Trophoblast cell (in vitro differentiated cells and primary cell): ENCODE measurements at places on chromosomes 5 and 9.

- no peak for DNase-seq
Observed at GRCh38 chr9:114722081-114722621, 40.2 kb upstream of the TEX48 start.

GRCh38 chr5:9621379-9621903, 8.7 kb downstream of the TAS2R1 start:
- peak; percentile 35 for DNase-seq

- DNase-seq = peak; percentile 15
Observed at GRCh38 chr9:126661521-126662251, 48.0 kb downstream of the LMX1B start.

GRCh38 chr9:76023715-76024195, 133.3 kb downstream of the PCSK5 start:
- DNase-seq = peak; percentile 52

- DNase-seq = no peak
Observed at GRCh38 chr5:88782571-88782970, 100.4 kb downstream of the MEF2C start.

- DNase-seq = no peak
Observed at GRCh38 chr9:137554349-137554748, 2.7 kb downstream of the MRPL41 start.

DNA sequence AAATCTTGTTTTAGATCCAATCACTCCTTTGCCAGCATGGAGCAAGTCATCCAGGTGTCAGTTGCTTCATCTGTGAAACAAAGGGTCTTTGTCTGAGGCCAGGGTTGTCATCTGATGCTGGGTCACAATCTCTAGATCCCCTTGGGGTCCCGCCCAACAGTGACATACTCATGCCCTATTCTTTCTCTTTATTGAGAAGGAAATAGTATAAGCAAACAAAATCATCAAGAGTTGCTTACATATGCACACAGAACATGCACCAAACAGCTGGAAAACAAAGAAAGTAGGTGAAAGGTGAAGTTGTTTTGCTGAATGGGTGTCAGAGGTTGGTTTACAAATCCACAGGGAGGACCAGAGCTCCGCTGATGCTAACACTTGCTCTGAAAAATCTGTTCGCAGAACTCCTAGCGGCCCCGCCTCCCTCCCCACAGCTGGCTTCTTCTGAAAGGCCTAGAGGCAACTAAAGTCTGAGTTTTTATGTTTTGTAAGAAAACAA, 106.1 kb upstream of the SLC44A1 start:
- DNase-seq = peak; percentile 14

DNA sequence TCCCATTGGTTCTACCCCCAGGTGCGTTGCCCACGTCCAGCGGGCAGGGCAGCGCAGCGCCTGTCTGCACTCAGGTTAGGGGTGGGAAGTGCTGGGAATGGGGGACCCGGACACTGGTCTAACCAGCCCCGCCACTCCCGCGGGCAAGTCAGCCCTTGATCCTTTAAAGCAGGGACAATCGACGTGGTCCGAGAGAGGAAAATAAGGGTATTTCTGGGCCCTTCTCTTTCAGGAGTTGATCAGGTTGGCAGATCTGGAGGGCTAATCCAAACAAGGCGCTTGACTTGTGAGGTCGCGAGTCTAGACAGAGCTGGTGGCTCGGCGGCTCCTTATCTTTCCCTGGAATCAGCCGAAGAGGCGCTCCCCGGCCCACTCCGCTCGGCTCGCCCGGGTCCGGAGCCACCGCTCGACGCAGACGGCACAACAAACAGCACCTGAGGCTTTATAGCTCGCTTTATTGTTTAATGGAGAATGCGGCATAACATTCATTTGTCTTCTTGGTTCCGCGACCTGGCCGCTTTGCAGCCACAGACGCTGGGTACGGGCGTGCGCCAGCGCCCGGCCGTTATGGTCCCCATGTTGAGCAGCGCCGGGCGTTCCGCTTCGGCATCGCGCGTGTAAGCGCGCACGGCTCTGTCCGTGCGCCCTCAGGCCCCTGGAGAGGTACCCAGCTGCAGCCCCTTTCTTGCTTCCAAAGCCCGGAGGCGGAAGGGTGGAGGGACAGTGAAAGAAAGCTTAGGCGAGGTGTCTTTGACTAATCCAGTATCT, 15.8 kb downstream of the ISL1 start:
- DNase-seq = peak; percentile 1

DNA sequence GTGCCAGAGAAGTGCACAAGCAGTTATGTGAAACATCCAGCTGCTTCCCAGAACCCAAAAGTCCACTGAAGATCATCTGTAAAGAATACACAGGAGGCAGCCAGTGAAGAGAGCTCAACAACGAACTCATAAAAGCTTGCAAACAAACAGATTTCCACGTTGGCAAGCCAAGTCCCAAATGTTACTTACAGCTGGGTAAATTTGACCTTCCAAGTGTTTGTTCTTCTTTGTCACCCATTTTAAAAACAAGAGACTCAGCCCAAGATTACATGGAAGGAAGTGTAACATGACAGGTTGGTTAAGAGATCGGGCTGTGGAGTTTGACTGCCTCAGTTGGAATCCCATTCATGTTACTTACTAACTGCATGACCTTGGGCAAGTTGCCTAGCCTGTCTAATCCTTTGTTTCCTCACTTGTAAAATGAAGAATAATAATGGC, 174.9 kb upstream of the PAPPA start:
- DNase-seq = no peak

GRCh38 chr5:72452515-72453245, 54.5 kb downstream of the ZNF366 start:
- peak; percentile 83 for DNase-seq

DNA sequence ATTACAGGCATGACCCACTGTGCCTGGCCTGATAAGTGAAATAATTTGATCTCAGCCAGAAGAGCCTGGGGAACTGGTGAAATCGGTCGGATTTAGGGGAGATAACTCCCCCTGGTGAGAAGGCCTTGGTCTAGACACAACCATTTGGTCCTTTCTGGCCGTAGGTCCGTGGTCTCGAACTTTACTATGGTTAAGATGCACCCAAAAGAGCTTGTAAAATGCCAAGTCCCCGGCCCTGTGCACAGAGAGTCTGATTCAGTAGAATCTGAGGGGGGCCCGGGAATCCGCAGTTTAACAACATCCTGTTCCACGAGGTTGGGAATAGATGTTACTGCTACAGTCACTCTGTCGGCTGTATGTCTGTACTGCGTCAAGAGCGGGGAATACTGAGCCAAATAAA, 140.7 kb downstream of the C9orf50 start:
- DNase-seq = no peak

DNA sequence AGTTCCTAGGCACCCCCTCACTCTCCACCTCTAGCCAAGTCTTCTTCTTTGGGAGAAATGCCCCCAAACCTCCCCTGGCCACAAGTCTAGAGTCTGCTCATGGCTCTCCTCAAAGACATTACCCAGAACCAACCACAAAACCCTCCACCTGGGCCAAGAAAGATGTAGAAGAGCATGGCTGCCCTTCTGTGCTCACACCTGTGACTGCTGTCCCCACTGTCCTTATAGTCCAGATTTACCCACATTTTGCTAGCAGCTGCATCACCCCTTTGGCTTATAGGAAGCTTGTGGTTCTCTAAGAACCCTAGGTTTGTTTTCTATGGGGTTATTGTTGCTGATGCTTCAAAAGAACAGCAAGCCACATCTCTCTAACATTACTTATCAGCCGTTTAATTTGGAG, 6.1 kb upstream of the GABBR2 start:
- DNase-seq = no peak

DNA sequence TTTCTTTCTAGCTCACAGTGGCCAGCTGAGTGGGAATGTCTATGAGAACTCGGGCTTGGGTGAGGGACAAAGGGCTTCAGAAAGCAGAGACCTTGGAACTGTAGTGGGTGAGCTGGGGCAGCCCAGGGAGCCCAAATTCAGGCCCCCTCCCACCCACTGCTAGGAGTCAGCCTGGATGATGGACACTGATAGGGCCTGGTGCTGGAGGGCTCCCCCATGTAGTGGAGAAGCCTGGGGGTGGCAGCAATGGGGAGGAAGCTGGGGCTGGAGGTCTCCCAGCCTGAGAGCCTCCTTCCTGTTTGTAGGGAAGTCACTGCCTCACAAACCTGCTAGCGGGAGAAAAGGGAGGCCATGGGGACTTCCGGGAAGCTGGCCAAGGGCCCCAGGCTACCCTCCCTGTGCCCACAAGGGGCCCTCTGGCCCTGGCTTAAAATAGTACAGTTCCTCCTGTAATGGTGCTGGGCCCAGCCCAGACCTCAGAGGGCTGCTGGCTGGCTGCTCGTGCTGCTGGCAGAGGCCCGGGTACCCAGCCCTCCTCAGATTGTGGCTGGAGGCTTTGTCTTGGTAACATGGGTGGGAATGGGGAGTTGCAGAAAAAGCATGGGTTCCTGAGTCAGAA, 6.3 kb upstream of the NR5A1 start:
- no peak for DNase-seq

GRCh38 chr5:98827161-98827560, 53.7 kb downstream of the RGMB start:
- DNase-seq = peak; percentile 3

DNA sequence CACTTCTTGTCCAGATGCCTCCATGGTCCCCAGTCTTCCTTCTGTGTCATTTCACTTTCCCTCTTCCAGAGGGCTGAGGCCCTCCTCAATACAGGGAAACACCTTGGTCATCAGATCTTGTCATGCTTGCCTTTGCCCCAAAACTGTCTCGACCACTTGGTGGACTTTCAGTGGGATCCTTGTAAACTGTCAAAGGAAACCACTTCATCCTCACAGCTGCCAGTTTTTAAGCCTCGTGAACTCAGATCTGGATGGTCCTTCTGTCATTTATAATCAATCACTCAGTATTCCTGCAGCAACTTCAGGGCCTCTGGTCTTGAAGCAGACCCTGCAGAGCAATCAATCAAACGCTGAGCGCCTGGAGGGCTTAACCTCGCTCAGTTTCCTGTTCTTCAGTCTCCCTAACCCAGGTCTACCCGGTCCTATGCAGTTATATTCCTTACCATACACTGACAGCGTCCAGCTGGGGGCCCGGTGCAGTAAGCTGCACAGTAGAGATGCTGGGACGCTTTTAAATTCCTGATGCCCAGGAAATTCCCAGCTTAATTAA, 74.6 kb downstream of the GOLPH3 start:
- no peak for DNase-seq

GRCh38 chr5:158304607-158305006, 445.7 kb upstream of the CLINT1 start:
- no peak for DNase-seq

DNA sequence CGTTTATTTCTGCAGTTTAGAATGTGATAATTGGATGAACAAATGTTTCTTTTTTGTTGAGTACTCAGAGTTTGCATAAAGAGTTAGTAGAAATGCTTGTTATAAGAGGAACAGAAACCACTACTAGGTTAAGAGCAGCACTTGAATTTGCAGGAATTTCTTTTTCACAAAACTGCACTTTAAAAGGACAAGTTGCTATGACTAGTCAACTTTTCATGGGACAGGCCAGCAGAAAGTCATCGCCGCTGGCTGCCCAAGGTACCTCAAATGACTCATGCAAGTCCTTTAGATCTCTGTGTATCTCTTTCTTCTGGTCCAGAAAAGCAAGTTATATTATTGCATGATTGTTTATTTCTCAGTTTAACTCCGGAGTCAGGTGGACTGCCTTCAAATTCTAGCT, 97.3 kb upstream of the HMHB1 start:
- DNase-seq = peak; percentile 40

- DNase-seq = no peak
Observed at GRCh38 chr5:172091956-172092732, 85.7 kb upstream of the FBXW11 start.

DNA sequence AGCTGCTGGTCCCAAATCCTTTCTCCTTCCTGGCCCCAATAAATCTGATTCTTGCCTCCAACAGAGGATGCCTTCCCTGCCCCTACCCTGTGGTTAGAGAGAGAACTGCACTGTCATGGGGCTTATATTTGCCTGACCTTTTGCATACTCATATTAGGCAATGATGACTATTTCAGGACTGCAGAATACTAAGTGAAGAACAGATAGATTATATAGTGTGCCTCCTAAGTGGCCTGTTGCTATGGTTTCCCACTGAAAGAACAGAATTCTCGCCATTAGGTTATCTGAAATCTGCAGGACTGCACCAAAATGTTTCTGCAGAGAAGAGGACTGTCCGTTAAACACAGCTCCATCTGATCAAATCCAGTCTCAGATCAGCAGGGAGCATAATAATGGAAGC, 87.3 kb upstream of the CCNG1 start:
- no peak for DNase-seq

DNA sequence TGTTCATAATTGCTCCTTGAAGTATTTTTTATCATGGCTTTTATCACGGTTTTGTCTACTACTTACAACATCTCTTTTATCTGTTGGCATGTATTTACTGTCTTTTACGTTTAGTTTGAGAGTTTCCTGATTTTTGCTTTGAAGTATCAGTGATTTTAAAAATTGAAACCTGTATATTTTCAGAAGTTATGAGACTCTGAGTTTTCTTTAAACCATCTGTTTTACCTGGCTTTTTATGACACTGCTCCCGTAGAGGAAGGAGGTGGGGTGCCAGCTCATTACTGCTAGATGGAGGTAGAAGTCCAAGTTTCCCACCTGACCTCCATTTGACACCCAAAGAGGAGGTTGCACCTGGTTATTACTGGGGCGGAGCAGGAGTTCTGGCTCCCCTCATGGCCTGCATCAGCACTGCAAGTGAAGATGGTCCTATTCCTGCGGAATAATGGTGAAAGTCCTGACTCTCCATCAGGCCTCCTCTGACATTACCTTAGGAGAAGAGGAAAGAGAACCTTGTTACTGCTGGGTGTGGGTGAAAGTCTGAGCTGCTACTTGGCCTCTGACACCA, 10.0 kb upstream of the ZNF131 start:
- DNase-seq = no peak

- no peak for DNase-seq
Observed at GRCh38 chr5:63247651-63248050, 669.0 kb downstream of the LRRC70 start.

DNA sequence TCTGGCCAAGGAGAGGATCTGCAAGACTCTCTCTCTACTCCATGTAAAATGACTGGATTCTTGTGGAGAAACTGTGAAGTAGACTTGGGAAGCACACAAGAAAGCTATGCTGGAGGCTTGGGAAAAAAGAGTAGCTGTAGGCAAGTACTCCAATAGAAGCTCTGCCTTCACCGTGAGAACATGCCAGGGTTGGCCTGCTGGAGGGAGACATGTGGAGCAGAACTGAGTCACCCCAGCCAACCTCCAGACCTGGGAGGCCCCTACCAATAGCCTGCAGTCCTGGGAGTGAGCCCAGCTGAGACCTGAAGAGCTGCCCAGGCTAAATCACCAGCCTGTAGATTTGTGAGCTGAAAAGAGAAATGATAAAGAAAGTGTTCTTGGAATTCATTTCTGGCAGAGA, 66.6 kb downstream of the DEPDC1B start:
- DNase-seq = peak; percentile 17

GRCh38 chr5:155085282-155085989, 71.9 kb downstream of the KIF4B start:
- peak; percentile 76 for DNase-seq

DNA sequence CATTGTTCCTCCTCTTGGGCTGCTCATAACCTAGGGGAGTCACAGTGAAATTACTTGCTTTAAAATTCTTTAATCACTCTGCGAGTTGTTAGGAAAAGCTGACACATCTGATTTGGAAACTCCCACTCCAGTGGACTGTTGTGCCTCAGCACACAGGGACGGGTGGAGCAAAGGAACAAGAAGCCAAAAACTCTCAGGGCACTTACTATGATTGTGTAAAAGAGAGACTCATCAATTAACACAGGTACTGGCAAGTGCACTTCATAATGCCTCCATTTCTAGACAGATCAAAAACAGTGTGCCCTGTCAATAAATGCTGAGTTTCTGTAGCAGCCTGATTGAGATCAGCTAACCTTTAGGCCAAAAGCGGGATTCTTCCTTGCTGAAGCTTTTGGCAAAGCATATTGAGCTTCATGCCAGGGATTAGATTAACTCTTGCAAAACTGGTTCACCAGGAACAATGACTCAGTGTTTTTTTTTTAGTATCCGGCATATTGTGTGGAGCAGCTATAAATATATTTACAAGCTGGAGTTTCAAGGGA, 55.9 kb downstream of the TMC1 start:
- DNase-seq = peak; percentile 69
